Ureter (tissue), 1 donor: ENCODE measurements at places on chromosomes 3 and 15. TPM values are rescaled to one million over a fixed set of nuclear protein-coding genes. Genes with fewer than 3 reads are reported as not detected.
A peak's percentile ranks its signal among the peaks of the same experiment; 100 is the strongest.

DNA sequence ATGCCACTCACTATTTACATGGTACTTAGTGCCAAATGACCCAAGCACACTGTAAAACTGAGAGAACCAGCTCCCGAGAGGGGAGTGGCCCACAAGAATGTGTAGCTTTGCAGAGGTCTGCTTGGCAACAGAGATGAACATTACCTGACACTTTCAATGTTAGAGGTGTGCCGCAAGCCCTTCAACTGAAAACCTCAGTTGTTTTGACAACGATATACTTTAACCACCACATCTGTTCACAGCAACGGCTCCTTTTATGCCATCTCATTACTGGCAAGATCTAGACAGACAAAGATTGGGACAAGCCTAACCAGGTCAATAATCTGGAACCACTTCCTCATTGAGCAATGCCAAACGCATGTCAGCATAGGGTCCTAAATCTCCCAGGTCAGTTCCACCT is 23.7 kb downstream of the NEK10 start:
- DNase-seq, result no peak

SIDT1 gene
- total RNA-seq, result 61.6 TPM

DNA sequence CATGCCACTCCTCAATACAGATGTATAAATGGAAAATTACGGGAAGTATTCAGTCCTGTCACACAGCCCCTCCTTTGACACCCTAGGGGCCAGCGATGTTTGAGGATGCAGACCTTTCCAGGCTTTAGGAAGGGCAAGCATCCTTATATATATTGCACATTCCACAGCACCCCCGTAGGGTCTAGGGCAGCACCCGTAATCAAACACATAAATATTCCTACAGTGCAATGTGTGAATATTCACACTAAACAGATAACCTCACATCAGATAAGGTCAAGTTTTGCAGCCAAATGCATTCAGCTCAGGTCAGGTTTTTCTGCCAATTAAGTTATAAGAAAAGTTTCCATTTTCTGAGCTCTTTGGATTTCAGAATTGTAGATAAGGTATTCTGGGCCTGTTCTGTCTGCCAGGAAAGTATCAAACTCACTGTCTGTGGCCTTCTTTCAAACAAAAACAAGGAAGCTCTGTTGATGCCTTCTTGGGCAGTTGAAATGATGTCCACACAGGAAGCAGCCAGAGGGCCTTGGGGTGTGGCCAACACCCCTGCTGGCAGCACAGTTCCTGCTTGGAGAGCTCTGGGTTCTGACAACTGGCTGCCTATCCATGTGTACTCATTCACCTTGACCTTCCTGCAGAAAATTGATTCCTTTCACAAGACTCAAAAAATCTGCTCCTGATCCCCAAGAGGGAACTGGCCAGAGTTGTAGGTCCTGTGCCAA is 427.0 kb downstream of the NTRK3 start:
- no peak for DNase-seq

FOXL2 gene
- total RNA-seq, result not detected

C2CD4A gene
- total RNA-seq, result 0.49 TPM

- no peak for DNase-seq
These were observed 127.5 kb downstream of the CLSTN2 start for GRCh38 chr3:140062461-140062860.

GRCh38 chr15:70826634-70827033 is 27.3 kb downstream of the LARP6 start:
- DNase-seq, result peak; percentile 49

DNA sequence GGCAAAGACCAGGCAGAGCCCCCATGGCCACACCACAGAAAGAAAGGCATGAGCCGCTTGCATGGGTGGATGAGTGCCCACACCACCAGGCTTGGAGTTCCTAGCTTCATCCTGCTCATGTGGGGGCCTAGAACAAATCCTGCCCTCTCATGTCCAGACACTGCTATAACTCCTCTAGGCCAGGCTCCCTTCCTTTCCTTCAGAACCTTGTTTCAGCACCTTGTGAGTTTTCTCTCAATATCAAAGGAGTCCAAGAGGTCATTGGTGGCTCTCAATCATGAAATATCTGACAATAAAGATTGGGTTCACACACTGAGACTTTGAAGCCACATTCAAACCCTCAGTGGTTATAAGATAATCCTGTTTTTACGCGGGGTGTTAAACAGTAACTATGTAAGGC is 12.7 kb downstream of the SLC6A20 start:
- DNase-seq, result no peak

GRCh38 chr3:55164191-55164590 is 236.3 kb upstream of the LRTM1 start:
- DNase-seq, result no peak

IGSF10 gene
- 3.3 TPM for total RNA-seq

GRCh38 chr3:72862314-72863090 is 14.3 kb upstream of the SHQ1 start:
- no peak for DNase-seq

CSPG5 gene
- total RNA-seq, result not detected

GRCh38 chr3:73547427-73548248 is 77.1 kb downstream of the PDZRN3 start:
- no peak for DNase-seq
